ENCODE measurements at places on chromosomes 2 and 18.

DNA sequence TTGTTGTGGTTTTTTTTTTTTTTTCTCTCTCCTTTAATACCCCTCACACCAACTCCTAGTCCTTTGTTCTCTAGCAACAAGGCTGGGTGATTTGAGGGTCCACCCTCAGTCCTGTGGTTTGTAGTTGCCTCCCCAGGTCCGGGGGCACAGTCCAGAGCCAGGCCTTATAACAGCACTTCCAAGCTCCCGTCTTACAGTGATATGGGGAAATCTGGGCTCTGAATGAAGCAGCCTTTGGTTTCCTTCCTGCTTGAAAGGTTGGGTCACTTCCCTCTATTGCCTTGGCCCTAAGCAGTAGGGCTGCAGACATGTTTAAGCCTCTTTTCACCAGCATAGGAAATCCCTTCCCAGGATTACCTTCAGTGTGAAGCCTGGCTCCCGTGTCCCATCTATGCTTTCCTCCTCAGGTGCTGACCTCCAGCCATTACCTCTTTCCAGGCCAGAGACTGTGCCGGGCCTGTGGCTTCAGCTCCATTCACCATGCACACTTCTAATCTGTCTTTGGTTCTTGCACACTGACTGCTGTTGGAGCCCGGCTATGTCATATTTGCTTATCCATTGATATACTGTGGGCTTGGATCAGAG lies 21.2 kb upstream of the NTSR2 start:
- no peak for DNase-seq

- no peak for DNase-seq
These were observed 56.3 kb downstream of the POMC start for GRCh38 chr2:25112113-25112512.

GRCh38 chr2:79000008-79000576 lies 25.4 kb upstream of the REG3G start:
- no peak for DNase-seq

GRCh38 chr2:199552141-199552540 lies 94.4 kb upstream of the SATB2 start:
- DNase-seq, result no peak

DNA sequence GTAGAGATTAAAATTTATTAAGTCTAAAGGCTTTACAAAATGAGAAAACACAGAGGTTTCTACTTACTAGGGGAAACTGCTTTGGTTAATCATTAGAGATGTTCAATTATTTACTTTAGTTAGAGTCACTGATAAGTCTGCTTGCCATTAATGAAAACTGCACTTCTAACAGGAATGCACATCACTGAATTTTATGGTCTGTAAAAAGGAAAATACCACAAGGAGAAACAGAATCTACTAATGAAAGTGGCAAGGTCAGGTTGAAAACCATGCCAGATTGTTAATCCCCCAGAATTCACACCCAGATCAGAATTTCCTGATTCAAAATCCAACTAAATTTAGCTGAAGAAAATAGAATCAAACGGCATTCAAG lies 90.5 kb upstream of the GRB14 start:
- DNase-seq, result peak; percentile 97

- DNase-seq, result no peak
These were observed 31.0 kb upstream of the MAP3K20 start for GRCh38 chr2:173044686-173045085.

- no peak for DNase-seq
These were observed 100.3 kb upstream of the NEDD4L start for GRCh38 chr18:57943723-57944122.

GRCh38 chr2:102258386-102259074 lies 52.8 kb upstream of the IL1RL1 start:
- DNase-seq, result peak; percentile 95

DNA sequence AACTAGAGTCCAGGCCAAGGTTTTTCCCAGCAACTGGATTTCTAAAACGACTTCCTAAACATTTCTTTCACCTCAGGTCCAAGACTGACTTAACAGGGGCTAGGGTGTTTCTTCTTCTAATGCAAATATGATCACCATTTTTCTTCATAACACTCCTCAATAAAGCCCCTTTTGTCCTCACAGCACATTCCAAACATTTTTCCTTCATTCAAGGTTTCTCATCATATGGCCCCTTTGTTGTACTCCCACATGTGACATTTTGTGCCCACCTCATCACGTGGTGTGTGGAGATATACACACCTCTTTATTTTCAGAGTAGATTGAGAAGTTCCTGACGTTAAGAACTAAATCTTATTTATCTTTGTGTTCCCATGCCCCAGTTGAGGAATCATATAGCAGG lies 3.9 kb upstream of the CDH7 start:
- no peak for DNase-seq

DNA sequence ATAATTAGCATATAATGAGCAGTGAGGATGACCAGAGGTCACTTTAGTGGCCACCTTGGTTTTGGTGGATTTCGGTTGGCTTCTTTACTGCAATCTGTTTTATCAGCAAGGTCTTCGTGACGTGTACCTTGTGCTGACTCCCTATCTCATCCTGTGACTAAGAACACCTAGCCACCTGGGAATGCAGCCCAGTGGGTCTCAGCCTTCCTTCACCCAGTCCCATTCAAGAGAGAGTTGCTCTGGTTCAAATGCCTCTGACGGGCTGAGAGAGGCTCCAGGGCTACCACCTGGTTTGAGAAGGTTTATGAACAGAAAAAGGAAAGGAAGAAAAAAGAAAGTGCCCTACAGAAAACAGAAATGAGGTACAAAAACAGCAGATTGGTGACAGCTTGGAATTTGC lies 738.7 kb downstream of the SOCS6 start:
- peak; percentile 9 for DNase-seq

GRCh38 chr2:236857246-236857645 lies 228.4 kb upstream of the COPS8 start:
- no peak for DNase-seq

GRCh38 chr18:13216711-13217465 lies 1.7 kb upstream of the LDLRAD4 start:
- no peak for DNase-seq

- DNase-seq, result peak; percentile 73
These were observed 362.8 kb downstream of the CBLN2 start for GRCh38 chr18:72181241-72181764.

DNA sequence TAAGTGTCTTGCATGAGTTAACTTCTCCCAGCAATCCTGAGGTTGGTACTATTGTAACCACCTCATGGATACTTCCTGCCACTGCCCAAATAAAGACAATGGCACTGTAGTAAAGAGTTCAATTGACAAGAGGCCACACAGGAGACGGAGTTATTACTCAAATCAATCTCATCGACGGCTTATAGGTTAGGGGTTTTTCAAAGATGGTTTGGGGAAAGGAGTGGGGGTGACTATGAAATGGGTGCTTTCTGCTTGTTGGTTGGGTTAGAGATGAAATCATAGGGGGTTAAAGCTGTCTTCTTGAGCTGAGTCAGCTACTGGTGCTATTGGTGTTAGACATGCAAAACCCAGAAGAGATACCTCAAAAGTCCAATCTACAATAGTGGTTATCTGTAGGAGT lies 1258.0 kb upstream of the ZEB2 start:
- DNase-seq, result peak; percentile 13

DNA sequence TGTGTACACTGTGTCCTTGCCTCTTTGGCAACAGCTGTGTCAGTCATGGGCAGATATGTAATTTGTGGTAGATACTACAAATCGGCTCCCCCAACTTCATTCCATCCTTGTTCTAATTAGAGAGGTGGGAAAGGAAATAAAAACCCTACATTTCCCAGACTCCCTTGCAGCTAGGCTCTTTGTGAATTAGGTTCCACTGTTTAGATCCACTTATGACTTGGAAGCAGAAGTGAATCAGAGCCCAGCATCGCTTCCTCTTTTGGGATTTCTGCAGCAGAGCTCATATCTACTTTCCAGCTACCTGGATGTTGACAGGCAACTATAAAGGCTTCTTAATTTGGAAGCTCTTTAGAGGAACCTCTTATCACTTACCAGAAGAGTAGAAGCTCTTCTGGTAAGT lies 34.1 kb upstream of the NARS1 start:
- DNase-seq, result no peak

GRCh38 chr2:120887320-120887697 lies 151.6 kb downstream of the GLI2 start:
- DNase-seq, result no peak

- DNase-seq, result no peak
These were observed 357.8 kb downstream of the ARHGAP15 start for GRCh38 chr2:143486976-143487375.

- DNase-seq, result no peak
These were observed 60.4 kb upstream of the IL1R2 start for GRCh38 chr2:101931402-101931801.

DNA sequence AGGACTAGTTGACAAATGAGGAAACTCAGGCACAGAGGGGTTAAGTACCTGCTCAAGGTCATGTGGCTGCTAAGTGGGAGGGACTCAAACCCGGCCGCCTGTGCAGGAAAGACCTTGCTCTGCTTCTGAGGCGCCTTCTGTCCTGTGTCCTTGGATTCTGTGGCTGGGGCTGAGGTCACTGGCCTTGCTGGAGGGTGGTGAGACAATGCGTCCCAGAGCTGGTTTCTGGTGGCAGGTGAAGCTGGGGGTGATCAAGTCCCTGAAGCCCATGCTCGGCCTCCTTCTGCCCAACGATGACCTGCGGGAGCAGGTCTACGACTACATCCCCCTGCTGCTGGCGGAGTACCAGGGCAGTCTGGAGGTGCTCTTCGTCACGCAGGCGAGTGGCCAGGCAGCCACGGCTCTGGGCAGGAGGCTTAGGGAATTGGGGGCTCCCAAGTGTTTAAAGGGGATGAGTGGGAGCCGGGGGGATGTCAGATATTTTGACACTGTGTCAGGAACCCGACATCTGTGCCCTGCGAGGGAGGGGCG lies 16.1 kb downstream of the MROH2A start:
- no peak for DNase-seq

DNA sequence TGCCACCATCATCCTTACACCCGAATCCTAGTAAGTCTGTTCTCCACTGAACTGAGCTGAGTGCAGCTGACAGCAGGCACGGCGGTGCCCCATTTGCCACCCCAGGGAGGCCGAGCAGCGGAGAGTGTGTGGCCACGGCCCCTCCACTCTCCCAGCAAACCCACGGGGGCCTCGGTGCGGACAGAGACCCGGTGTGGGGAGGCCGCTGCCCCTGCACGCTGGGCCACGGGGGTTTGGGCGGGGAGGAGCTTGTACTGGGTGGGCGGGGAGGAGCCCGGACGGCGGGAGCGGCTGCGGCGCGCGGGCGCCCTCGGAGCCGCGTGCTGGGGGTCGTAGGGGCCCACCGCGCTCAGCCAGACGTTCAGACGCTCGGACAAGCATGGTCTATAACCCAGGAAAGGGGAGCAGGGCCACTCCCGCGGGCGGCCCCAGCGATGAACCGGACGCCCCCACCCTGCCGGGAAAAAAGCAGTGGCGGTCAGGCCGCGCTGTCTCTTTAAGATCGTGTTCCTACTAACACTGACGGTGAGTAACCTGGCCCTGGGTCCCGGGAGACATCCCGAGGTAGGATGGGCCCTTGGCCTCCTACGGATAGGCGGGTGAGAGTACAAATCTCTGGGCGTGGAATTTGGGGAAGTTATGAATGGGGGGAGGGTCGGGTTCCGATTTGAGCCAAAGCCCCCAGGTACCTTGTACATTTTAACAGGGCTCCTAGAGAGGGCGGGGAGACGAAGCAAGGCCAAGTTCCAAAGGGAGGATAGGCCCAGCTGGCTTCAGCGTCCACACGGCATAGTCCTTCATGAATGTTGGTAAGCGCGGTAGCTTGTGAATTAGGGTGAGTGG lies at the start of gene ITPRIPL1:
Gene ITPRIPL1, plus strand, starts transcription at position 277 of the 843 bp plus-strand sequence. Its CDS starts 523 bp downstream, at position 800.
- peak; percentile 40 for DNase-seq

GRCh38 chr2:165911231-165911630 lies 42.3 kb downstream of the TTC21B start:
- DNase-seq, result peak; percentile 3

DNA sequence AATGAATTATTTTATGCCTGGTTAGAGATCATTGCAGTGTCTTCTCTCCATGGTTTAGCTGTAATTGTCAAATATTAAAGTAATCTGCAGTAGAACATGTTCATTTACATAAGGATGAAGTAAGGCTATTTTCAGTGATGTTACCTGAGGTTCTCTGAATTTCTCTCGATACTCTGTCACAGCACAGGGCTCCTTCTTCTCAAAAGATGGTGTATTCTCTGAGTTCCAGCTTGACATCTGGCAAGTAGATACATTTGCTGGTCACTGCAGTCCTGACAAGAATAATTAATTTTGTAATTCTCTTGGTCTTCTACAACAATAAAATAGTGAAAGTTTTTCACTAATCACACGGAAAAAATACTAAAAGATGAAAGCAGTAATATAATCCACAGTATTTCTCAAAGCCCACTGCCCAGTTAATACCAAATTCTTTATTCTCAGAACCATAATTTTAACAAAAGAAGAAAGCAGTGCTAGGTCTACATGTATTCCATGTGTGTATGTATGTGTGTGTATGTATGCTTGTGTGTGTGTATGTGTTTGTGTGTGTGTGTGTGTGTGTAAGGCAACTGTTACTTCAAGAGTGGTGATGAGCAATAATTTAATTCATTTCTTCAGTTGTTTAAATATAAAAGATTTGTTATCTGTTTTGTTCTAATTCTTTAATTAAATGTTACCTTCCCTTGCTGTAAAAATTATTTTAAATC lies 1165.5 kb upstream of the SLC39A10 start:
- no peak for DNase-seq

DNA sequence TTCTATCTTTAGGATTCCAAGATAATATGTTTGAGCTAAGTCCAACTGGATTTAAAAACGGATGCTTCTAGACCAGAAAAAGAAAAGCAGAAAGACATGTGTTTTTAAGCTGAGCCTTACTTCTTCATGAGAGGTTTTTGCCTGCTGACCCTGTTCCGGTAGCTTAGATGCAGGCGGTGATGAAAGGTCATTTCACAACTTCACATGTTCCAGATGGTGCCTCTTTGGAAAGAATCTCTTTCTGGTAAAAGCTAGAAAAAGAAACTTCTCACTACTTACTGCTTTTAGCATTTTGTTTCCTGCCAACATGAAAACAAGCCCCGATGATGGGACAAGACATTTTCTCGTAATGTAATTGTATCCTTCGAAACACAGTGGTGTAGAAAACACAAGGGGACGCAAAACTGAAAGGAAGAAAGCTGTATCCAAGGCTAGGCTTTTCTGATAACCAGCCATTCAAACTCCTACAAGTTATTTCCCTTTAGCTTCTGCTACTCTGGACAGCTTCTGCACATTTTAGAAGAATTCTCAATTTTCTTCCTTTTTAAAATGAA lies 407.3 kb upstream of the LYPD1 start:
- no peak for DNase-seq

GRCh38 chr2:219418155-219419011 lies at the start of gene DES:
TSS of gene DES (plus strand) at chr2:219418377. CDS start at chr2:219418463, 86 bp downstream.
- DNase-seq, result no peak

DNA sequence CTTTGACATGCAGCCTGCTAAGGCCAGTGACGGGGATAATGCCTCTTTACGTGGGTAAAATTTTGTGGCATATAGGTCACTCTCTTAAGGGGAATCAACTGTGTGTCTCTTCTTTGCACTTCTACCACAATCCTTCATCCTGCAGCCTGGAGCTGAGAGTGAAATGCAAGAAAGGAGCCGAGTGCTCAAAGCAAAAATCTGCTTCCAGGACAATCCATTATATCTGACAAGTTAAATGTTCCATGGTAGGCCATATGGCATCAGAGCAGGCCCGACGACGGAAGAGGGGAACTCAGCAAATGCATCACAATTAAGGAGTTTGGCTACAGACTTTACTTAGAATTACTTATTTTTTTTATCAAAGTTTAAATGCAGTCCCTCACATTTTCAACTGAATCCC lies 171.2 kb downstream of the TCF4 start:
- DNase-seq, result no peak
